SK-N-SH treated with all-trans-retinoic acid at 6 μM for 48 hours (cell line): ENCODE measurements at places on chromosomes 3 and 15.

DNA sequence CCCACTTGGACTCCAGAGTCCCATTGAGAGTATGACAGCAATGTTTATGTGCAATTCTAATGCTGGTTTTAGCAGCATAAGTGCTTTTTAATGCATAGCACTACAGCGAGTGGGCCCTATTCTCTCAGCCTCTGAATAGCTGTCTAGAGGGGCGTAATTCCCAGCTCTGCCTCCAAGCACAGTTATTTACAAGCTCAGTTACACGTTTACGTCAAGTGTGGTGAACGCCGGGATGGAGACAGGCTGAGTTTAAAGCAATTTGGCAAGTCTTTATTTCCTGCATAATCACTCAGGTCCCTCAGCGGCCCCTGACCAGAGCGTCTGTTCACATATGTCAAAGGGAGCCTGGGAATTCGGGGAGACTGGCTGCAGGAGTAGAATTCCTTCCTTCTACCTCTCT, 43.9 kb downstream of the SOX14 start:
- ATAC-seq: no peak

DNA sequence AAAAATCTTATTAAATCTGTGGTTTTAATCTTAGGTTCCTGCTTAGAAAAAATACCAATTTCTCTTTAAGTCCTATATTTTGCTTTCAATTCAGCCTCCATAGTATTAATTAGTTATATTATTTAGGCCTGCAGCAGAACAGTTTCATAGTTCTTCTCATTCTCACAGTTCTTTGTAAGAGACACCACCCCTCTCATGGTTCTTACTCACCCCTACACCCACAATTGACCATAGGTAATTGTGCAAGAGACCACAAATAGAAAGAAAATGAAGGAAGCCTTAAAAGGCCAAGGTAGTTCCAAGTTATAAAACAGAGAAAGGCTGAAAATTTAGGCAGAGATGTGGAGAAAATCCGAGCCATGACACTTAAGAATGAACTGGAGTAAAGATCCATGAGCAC, 415.3 kb downstream of the TIGIT start:
- ATAC-seq: no peak

DNA sequence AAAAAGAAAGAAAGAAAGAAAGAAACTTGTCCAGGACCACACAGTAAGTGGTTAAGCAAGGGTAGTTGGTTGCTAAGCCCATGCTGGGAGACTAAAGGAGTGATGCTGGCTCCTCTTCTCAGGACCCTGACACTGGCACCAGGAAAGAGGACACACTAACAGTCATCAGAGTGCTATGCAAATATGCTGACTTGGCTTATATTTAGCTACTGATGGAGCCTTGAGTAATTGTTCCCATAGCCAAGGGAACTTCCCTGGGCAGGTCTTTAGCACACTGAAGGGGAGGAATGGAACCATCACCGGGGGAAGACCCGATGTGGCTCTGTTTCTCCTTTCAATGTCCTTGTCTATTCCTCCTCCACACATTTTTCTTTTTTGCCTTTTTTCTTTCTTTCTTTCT, 6.2 kb downstream of the TMEM40 start:
- ATAC-seq: no peak; the same call in 2 of the 3 replicates

- no peak for ATAC-seq
Observed at GRCh38 chr3:140493271-140493670, 184.6 kb upstream of the TRIM42 start.

- ATAC-seq: no peak
Observed at GRCh38 chr3:148439254-148439822, 258.4 kb upstream of the AGTR1 start.

GRCh38 chr3:42814914-42815507, 5.8 kb downstream of the ACKR2 start:
- no peak for ATAC-seq

- ATAC-seq: no peak
Observed at GRCh38 chr15:43118286-43118685, 12.4 kb upstream of the UBR1 start.

- no peak for ATAC-seq
Observed at GRCh38 chr3:47758261-47759025, 23.2 kb downstream of the SMARCC1 start.

DNA sequence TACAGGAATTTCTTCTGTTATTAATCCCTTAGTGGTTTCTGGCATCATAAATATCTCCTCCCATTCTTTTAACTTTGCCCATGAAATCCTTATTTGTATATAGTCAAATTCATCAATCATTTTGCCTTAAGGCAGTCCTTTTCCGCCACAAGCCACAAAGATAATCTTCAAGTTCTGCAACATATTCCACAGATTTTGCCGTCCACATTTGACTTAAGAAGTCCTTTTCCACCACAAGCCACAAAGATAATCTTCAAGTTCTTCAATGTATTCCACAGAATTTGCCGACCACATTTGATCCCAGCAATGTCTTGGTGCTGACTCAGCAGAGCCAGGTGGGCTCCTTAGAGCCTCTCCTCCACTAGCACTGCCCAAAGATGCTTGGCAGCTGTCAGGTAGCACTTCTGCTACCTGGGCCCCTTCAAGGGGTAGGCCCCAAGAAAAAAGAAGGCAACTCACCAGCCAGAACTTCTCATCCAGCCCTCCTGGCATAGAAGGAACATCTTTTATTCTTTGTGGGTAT, 35.0 kb downstream of the SEC22C start:
- no peak for ATAC-seq

- ATAC-seq: no peak
Observed at GRCh38 chr3:149532489-149533180, 58.1 kb downstream of the TM4SF4 start.

- no peak for ATAC-seq
Observed at GRCh38 chr3:161296814-161297213, 74.5 kb downstream of the SPTSSB start.

DNA sequence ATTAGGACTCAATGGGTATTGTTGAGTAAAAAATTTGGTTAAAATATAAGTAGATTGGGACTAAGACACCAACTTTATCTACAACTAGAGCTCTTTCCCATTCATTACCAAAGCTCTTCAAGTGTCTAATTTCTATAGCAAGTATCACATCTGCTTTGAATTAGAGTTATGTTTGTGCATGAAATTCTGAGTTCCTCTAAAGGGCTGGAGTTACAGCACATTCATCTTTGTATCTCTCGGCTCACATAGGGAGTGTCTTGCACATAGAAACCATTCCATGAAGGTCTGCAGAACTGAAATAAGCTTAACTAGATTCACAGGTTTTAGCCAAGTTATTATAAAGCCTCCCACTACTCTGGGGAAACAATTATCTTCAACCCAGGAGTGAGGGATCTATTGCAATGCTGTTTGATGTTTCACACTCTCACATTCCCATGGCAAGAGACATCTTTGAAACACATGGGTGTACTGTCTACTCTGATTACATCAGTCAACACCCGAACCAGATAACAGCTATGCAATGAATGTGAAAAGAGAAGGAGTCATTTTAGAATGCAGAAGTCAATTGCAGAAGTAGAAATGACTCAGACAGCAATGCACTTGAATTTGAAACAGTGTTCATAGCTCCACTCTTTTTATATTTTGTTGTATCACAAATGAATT, 93.1 kb upstream of the KBTBD8 start:
- ATAC-seq: no peak

GRCh38 chr3:186807231-186807630, 949 bp upstream of the RFC4 start:
- ATAC-seq: no peak

DNA sequence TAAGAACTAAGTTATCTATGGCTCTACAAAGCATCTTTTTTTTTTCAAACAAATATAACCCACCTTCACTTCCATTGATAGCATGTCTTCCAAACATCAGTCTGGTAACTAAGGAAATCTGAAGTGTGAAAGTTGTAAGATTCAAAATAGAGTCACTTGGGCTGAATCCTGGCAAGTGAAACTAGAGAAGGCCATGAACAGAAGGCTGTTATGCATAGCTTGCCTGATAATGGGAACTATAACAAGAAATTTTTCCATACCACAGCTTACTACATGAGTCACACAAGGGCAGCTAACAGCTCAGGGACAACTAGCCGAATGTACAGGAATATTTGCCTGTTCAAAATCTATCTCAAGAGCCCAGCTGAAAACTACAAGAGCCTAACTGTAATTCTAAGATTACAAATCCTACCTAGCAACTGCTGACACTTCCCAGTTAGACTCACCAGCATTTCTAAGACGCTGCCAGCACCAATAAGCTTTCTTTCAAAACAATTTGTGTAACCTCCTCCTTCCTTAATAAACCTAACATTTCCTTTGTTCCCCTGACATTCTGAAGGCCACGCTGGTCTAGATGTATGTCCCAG, 1066.5 kb downstream of the PLOD2 start:
- ATAC-seq: peak; percentile 85

DNA sequence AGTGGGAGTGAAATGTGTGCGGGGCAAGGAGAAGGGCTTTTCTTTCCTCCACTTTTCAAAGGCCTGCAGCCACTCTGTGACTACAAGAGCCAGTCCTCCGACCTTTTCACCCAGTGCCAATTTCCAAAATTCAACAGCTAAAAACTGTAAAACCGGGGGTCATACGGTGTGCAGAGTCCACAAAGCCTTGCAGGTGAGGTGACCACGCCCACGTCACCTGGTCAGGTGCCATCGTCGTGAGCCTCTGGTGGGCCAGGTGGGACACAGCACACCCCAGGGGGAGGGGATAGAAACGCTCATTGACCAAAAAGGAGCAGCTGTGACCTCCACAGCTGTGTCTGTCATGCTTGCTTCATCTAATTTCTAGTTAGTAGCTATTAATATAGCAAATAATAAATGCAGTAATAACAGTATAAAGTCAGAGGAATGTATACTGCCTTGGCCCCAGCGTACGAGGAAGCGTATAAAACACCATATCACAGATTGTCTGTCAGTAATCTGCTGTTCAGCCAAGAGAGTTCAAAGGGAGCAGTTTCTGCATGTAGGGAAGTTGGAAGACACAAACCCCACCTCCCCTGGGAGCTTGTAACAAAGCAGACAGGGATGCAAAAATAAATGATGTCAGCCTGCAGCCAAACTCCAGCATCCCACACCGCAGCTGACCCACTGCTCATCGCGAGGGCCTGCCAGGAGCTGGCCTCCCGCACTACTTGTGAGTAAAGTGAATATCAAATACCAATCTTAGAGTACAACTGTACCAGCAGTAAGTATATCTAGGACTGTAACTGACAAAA, 86.7 kb downstream of the VGLL4 start:
- ATAC-seq: peak; percentile 22

DNA sequence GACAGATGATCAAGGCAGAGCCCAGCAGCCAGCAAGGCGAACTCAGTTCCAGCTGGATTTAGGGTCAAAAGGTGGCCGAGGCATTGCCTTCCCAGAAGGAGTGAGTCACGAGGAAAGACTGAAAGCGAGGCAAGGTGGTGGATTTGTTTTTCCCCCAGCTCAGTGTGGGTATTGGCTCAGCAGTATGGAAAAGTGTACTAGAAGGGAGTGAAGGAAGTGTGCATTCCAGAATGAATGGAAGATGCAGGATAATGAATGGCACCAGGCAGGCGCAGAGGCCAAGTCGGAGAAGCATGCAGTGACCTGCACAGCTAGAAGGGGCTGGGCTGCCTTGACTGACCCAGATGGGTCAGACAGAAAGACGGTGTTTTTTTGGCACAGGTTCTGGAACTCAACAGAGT, 46.3 kb downstream of the FOXP1 start:
- peak; percentile 85 for ATAC-seq
